ENCODE measurements at places on chromosomes 5 and 9. TPM values are rescaled to one million over a fixed set of nuclear protein-coding genes. Genes with fewer than 3 reads are reported as not detected.
A peak's percentile ranks its signal among the peaks of the same experiment; 100 is the strongest.

The ASB6 gene
- total RNA-seq, result 1.7 TPM

The CCL19 gene
- total RNA-seq, result not detected

The PLAC8L1 gene
- not detected for total RNA-seq

The RASEF gene
- total RNA-seq, result 5.5 TPM

The THBS4 gene
- not detected for total RNA-seq

GRCh38 chr9:81112627-81113452 is 576.5 kb downstream of the TLE1 start:
- no peak for DNase-seq

GRCh38 chr5:55557123-55557522 is 22.4 kb upstream of the PLPP1 start:
- no peak for DNase-seq

GRCh38 chr5:179542170-179542569 is 8.2 kb upstream of the RUFY1 start:
- DNase-seq, result no peak

GRCh38 chr5:76325326-76325725 is 77.8 kb upstream of the IQGAP2 start:
- DNase-seq, result no peak

- DNase-seq, result no peak
Measured at GRCh38 chr5:38473008-38473407, 83.4 kb downstream of the LIFR start.

DNA sequence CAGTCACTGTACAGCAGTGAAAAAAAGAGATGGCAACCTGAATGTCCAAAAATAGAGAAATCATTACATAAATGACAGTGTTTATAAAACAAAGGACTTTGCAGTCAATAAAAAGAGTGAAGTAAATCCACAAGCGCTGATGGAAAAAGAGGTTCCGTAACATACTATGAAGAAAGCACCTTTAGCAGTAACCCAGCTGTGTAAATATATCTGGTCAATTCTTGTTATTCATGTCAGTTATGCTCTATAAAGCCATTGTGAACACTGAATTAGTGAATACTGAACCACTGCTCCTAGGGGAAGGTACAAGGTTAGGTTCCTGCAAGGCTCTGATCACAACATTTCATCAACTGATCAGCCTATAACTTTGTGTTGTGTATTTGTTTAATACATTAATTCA is 39.5 kb downstream of the CCNJL start:
- DNase-seq, result no peak

DNA sequence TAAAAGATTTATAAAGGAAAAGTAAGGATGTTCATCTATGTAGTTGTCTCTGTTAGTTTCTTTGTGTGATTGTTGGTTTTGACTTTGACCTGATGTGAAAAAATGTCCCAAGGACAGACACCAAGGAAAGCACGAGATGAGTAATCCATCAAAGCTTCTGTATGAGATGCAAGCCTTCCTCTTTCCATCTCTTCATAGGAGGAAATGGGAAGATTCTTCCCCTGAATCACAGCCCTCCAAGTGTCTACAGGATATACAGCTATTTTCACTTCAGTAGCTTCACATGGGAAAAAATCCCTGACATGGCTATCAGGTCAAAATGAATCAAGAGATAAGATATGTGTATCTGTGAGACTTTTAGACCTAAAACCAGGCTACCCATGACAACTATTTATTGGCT is 29.0 kb upstream of the CEMIP2 start:
- no peak for DNase-seq

DNA sequence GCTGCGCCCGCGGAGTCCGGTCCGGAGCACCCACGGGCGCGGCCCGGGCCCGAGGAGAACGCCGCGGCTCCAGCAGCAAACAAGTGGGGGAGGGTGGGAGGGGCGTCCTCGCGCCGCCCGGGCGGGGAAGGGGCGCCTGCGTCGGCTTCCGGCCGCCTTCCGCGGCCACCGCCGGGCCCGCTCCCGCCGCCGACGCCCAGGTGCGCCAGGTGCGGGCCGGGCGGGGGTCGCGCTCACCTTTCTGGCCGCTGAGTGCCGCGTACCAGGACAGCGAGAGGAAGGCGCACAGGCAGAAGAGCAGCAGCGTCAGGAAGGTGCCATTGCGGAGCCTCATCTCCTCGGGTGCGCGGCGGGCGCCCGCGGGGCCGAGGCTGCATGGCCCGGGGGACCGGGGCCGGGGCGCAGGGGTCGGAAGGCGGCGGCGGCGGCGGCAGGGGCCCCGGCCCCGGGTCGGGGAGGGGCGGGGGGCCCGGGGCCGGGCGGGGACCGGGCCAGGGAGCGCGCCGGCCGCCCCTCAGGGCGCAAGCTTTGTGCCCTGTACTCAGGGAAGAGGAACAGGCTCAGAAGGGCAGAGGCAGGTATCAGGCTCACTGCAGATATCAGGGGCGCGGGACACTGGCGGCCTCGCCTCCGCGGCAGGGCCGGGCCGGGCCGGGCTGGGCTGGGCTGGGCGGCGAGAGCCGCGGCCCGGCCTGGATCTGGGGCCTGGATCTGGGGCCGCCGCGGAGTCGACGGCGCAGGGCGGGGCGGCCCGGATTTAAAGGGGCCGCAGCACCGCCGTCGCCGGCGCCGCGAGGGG is at the start of gene MGAT4B:
MGAT4B (minus strand) TSS at position 617 of the 799 bp plus-strand sequence; CDS start at position 334, 283 bp downstream.
- peak; percentile 84 for DNase-seq

Measured in umbilical cord (tissue), 2 donors.